ENCODE measurements at places on chromosomes 12 and 14. TPM values are rescaled to one million over a fixed set of nuclear protein-coding genes. Genes with fewer than 3 reads are reported as not detected.
A peak's percentile ranks its signal among the peaks of the same experiment; 100 is the strongest.

- DNase-seq, result no peak
Observed at GRCh38 chr12:106957583-106957982, 1.9 kb downstream of the TMEM263 start.

DNA sequence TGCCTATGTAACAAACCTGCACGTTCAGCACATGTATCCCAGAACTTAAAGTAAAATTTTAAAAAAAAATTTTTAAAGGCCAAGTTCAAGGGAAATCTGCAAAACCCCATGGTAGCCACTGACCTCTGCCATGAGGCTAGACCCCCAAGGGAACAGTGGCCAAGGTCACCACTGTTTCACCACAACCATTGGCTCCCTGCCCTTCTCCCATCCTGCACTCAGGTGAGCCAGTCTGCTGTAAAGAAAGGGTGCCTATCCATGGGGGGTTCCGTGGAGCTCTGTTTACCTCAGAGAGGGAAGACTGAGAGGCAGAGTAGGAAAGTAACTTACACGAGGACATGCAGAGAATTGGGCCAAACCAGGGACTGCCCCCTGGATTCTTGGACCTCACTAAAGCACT lies 38.6 kb downstream of the VWF start:
- no peak for DNase-seq

DNA sequence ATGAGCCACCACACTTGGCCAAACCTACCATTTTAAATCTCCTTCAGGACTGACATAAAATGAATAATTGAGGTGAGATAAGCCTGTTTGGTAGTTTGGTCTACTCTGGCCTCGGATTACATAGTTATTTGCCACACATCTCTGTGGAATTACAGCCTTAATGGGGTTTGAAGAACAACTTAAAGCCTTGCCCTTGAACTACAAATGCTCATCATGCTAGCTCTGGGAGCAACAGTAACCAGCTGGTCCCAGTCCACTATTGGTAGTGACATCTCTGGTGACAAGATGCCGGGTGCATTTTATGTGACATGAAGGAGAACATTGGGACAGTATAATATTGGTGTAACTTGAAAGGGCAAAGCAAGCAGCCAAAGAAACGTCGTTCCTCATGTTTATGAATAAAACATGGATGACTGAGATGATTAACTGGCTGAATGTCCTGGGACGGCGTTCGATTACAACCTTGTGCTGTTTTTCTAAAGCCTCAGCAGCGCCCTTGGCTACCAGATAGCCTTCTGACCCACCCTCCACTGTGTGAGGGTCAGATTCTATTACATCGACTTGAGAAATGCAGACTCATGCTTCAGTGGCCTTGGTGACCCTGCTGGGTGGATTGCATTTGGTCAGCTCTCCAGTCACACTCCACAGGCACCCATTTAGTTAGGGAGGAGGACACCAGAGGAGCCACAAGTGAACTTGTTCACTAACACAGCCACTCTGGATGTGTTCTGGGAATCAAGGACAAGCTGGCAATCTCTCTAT lies 41.5 kb downstream of the BEST3 start:
- peak; percentile 47 for DNase-seq

- DNase-seq, result no peak
Observed at GRCh38 chr12:89080793-89081465, 271.4 kb downstream of the DUSP6 start.

DNA sequence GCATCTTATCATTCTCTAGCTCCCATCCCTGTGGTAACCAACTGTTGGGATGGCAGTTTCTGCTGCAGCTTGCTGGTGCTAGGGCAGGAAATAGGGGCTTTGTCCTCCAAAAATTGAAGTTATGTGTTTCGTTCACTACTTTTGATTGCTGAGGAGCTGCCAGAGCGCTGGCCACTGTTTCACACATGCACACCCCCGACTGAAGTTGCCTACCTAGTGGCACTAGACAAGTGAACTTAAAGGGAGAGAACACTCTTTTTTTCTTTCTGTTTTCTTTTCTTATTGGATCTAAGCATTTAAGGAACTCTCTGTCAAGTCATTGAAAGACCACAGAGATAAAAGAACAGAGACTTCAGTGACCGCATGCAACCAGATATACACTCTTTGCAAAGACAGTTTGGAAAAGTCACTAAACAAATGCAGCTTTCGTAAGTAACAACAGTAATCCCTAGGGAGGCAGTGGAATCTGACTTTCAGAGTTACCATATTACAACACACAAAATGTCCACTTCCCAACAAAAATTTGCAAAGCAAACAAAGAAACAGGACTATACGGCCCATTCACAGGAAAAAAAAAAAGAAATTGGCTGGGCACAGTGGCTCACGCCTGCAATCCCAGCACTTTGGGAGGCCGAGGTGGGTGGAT lies 12.0 kb downstream of the TFCP2 start:
- no peak for DNase-seq

ENTPD5 gene
- polyA plus RNA-seq, result 14.8 TPM

DNA sequence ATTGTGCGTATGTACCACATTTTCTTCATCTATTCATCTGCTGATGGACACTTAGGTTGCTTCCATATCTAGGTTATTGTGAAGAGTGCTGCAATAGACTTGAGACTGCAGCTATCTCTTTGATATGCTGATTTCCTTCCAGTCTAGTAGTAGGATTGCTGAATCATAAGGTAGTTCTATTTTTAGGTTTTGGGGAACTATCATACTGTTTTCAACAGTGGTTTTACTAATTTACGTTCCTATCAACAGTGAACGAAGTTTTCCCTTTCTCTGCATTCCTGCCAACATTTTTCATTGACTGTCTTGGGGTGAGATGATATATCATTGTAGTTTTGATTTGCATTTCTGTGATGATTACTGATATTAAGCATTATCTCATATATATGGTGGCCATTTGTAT lies 482.2 kb downstream of the SLC16A7 start:
- DNase-seq, result no peak

DNA sequence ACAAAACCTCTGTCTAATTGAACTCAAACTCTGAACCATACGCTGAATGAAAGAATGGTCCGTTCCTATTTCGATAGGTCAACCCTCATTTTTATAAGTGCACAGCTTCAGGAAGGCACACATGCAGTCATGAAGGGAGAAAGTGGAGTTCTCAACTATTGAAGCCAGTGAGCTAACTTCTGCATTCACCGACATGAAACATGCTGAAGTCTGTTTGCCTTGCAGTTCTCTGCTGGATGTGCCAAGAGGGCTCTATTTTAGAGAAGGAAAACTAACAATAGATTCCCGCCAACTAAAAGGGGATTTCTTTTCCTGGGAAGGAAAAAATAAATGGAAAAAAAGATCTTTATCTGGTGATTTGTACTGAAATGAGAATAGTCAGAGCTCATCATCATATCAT lies 191.0 kb upstream of the PLEKHG7 start:
- DNase-seq, result no peak

DNA sequence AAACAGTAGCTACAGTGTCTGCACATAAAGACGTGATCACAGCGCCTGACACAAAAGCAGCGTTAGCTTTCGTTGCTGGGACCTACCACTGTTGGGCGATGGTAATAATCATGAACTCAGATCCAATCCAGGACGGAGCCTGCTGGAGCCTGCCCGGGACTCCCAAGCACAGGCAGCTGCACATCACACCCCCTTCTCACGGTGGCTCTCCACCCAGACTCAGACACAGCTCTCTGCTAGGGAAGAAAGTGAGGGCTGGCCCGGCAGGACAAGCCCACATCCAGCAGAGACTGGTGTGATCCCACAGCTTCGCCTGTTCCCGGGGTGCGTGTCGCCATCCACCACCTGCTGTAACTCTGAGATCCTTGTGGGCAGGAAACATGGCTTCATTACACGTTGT lies 49.9 kb upstream of the FOXN3 start:
- peak; percentile 47 for DNase-seq

GRCh38 chr12:14936224-14936861 lies 2.0 kb downstream of the ERP27 start:
- DNase-seq, result no peak

DNA sequence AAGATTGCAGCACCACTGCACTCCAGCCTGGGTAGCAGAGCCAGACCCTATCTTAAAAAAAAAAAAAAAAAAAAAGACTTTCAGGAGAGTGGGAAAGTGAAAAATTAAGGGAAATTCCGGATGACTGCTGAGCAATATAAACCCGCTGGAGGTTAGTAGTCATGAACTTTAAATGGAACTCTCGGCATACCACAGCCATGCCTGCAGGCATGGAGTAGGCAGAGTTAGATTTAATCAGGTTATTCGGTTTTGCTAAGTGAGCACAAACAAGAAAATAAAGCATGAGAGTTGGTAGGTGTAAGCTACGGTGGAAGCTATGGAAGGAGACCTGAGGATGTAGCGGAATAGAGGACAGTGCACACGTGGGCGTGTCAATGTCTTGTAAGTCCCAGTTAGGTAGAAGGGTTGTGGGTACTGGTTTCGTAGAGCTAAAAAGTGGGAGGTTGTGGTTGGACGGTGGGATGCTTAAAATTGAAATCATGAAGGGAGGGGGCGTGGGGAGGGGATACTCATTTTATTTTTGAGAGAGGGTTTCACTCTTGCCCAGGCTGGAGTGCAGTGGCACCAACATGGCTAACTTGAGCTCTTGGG lies 11.8 kb upstream of the TUBA1C start:
- no peak for DNase-seq

IFT81 gene
- 16.5 TPM for polyA plus RNA-seq

DNA sequence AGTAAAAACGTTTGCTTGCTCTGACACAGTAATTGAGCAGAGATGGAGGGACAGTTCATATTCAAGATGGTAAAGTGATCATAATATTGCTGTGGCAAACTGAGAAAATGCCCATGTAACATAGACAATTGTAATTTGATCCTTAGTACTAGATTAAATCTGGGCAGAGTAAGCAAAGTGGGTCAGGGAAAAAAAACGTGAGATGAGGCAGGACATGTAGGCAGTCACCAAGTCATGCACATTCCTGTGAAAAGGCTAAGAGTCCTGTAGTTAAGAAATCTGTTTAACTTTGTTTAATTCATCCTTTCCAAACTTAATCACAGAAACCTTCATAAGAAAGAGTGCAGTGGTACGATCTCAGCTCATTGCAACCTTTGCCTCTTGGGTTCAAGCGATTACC lies 16.1 kb downstream of the BTBD7 start:
- no peak for DNase-seq

- DNase-seq, result no peak
Observed at GRCh38 chr14:95057147-95057546, 100.2 kb downstream of the DICER1 start.

- DNase-seq, result no peak
Observed at GRCh38 chr12:57454566-57455373, at the start of gene INHBE. TSS of gene INHBE (plus strand) at chr12:57455307. CDS start at chr12:57455537, 230 bp downstream.

DAO gene
- not detected for polyA plus RNA-seq

DNA sequence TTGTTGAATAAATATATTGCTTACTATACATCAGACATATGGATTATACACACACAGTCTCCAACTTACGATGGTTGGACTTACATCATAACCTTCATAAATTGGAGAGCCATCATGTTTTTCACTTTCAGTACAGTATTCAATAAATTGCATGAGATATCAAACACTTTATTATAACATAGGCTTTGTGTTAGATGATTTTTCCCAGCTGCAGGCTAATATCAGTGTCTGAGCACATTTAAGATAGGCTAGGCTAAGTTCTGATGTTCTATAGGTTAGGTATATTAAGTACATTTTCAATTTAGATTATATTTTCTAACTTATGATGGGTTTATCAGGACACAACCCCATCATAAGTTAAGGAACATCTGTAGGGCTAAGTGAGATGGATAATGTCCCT lies 17.9 kb upstream of the KRR1 start:
- no peak for DNase-seq

AKAP5 gene
- polyA plus RNA-seq, result 0.42 TPM

- DNase-seq, result no peak
Observed at GRCh38 chr14:68655911-68656316, 137.0 kb downstream of the ZFP36L1 start.

CATSPERB gene
- polyA plus RNA-seq, result 0.15 TPM

DNA sequence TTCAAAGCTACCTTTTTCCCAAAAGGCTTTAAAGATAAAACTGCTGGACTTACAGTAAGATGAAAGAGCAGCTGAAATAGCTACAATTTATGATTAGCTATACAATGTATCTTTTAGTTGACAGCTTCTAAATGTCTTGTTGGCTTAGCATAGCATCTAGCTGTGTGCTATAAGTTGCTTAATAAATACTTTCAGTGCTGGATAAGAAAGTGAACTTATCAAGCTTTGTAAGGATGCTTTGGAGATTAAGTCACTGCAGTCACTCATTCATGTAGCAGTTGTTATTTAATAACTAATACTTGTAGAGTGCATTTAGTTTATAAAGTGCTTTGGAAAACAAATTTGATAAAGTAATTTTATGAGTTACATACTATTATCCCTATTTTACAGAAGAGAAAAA lies 14.6 kb downstream of the CFAP54 start:
- no peak for DNase-seq

- no peak for DNase-seq
Observed at GRCh38 chr14:82045339-82045738, 511.7 kb upstream of the SEL1L start.

- DNase-seq, result peak; percentile 59
Observed at GRCh38 chr14:80215756-80216581, 4.7 kb upstream of the DIO2 start.

SLCO1B1 gene
- polyA plus RNA-seq, result not detected

ZDHHC22 gene
- polyA plus RNA-seq, result 0.57 TPM

C1QL4 gene
- not detected for polyA plus RNA-seq

- peak; percentile 64 for DNase-seq
Observed at GRCh38 chr12:131832321-131833231, 4.4 kb downstream of the MMP17 start.

DNA sequence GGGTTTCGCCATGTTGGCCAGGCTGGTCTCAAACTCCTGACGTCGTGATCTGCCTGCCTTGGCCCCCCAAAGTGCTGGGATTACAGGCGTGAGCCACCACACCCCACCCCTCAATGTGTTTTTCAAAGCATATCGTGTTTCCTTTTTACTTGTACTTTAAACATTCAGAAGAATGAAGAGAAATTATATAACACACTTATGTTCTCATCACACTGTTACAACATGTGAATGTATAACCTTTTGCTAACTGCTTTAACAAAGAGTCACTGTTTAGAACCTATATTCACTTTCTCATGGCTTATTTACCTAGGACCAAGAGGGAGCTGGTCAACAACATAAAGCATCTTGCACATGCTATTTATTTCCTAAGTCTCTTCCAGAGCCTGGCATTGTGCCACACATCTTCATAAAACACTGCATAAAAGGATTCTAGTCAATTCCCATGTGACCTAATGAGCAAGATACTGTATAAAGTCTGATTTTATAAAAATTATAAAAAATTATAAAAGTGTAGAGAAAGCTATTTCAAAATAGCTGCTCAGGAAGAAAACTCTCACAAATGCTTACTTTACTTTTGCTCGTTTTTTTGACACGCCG lies 16.0 kb upstream of the ACTR6 start:
- no peak for DNase-seq
